Activated T-cell treated with anti-CD3 and anti-CD28 coated beads, Interleukin-2, amount 50 U/mL, for 72 hours (primary cell): ENCODE measurements at places on chromosomes 1 and 21. TPM values are rescaled to one million over a fixed set of nuclear protein-coding genes. Genes with fewer than 3 reads are reported as not detected.
A peak's percentile ranks its signal among the peaks of the same experiment; 100 is the strongest.

ANKRD65 gene
- 0.17 TPM for total RNA-seq

CDC42 gene
- total RNA-seq = 349 TPM

LDLRAD1 gene
- total RNA-seq = not detected

HORMAD1 gene
- total RNA-seq = 0.19 TPM

UTP11 gene
- total RNA-seq = 28.4 TPM

GRCh38 chr1:222009105-222009730 is 267.3 kb upstream of the DUSP10 start:
- DNase-seq = peak; percentile 18

- DNase-seq = peak; percentile 57
These were observed 438 bp downstream of the MRPS6 start for GRCh38 chr21:34073749-34074282.

DNA sequence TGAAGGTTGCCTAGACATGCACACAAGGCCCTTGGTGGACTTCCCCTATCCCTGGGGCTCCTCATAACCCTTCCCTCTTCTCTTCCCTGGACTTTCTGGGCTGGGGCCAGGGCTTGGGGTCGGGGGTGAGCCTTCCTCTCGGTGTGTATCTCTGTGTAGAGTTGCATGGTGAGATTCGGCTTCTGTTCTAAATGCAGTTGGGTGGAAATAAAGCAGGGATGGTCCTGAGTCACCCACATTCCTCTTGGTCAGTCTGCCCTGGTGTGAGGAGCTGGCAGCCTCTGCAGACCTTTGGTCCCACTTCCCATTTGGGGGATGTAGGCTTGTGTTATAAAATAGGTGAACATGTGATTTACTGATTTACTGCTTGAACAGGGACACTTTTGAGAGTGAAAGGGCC is 38.0 kb downstream of the ADARB1 start:
- no peak for DNase-seq

- DNase-seq = no peak
These were observed 77.8 kb downstream of the MAN1C1 start for GRCh38 chr1:25694167-25695007.

DNA sequence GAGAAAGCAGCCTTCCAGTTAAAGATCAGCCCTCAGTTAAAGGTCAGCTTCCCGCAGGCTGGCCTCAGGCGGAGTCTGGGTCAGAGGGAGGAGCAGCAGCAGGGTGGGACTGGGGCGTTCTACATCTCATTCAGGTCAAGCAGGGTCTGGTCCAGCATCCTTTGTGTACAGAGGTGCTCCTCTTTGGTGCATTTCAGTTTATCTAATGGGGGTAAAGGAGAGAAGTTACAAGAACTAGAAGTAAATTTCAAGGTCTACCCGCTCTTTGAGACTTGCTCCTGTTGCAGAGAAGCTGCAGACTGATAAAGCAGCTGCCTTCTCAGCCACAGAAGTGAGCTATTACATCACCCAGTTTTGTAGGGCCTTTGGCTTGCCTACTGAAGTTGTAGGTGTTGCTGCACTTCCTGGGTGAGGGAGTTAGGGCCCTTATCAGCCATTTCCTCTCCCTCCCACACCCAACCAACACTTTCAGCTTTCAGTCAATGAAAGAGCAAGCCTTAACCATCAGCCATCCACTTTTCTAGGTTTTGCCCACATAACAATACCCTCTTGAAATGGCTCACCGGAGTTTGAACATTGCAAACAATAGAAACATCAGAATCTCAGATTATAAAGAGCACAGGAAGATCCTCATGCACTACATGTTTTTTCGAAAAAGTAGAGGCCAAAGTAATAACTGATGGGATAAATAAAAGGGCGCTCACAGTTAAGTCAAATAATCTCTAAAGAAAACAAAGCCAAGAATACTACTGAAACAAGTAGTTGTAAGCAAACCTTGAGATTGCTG is 2.8 kb upstream of the NUP210L start:
- peak; percentile 78 for DNase-seq

DNA sequence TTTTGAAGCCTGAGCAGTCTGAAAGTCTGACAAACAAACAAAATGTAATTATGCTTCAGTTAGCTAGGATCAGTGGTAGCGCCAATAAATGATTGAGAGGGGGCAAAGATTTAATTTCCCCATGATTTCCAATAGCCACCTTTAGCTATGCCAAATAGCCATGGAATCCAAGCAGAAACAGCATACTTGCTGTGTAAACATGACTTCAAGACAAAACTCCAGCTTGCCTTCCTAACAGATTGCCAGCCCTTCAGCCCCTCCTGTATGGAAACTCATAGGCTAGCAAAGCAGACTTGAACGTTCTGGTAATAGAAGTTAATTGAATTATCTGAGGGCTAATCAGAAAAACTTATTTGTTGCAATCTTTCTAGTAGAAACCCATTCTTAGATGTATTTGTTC is 25.6 kb upstream of the SLC30A1 start:
- DNase-seq = no peak

- DNase-seq = no peak
These were observed 9.4 kb downstream of the PRDM16 start for GRCh38 chr1:3078430-3078861.

- DNase-seq = no peak
These were observed 5.5 kb upstream of the RNF223 start for GRCh38 chr1:1079408-1080121.

- no peak for DNase-seq
These were observed 40.2 kb upstream of the FCER1A start for GRCh38 chr1:159261721-159262494.

DNA sequence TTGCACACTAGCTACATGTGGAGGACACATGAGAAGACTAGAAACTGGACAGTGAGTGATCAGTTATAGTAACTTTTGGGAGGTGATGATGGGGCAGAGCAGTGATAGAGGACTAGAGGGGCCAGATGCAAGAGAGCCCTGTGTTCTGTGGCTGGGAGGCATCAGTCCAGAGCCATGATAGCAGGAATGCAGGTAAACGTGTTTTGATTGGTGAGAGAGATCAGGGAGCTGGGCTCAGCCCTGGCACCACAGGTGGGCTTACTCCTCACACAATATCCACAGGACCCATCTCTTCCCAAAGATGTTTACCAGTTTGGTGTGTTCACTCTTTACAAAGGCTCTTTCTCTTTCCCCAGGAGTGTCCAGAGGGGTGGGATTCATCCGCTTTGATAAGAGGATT is 86.5 kb downstream of the ELAVL4 start:
- no peak for DNase-seq

GRCh38 chr21:32496568-32496967 is 84.1 kb downstream of the EVA1C start:
- DNase-seq = no peak

GRCh38 chr21:34648739-34649297 is 20.0 kb upstream of the CLIC6 start:
- no peak for DNase-seq

GRCh38 chr1:53617851-53618499 is 121.0 kb downstream of the GLIS1 start:
- no peak for DNase-seq

DNA sequence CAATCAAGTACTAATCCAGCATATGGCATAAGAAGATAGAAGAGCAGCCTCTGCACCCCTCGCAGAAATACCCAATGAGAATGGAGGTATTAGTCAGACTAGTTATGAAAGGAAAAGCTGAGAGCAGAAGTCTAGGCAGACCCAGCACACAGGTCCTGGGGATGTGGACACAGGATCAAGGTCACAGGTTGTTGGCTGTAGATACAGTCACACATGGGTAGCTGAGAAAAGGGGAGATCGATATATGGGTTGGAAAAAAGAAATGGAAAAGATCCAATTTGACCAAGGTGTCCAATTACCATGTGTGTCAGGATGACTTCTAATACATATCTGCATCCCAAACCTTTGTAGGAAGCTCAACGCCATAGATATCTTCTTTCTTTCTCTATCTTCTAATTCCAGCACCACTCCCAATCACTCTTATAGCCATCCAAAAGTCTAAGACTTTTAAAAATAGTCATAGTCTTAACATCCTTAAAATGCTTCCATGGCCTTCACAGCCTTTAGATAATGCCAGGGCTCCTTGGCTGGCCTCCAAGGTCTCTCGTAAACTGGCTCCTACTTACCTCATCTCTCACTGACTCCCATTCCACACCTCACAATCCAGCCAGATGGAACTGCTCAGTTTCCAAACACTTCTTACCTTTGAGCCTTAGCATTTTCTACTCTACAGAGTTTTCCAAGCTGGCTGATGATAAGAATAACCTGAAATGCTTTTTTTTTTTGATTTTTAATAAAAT is 8.3 kb upstream of the ZC3H11B start:
- DNase-seq = no peak

GRCh38 chr1:151613282-151613780 is 1.5 kb downstream of the SNX27 start:
- no peak for DNase-seq

DNA sequence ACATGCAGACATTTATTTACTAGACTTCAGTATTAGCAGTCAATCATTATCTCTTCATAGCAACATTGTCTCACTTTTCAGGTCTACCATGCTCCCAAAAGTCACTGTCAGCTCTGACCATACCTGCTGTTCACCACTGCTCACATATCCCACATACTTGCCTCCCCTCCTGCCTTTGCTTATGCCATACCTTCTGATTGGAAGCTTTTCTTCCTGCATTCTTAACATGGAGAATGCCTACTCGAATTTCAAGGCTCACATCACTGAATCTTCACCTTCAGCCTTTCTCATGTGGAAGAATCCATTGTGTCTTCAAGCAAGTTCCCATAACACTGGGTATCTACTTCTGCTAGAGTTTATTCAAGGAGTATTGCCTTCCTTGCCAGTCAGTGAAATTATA is 135.4 kb downstream of the NTNG1 start:
- DNase-seq = no peak

GRCh38 chr1:194280463-194280862 is 1094.0 kb upstream of the B3GALT2 start:
- DNase-seq = no peak
